ENCODE measurements at places on chromosomes 6 and 20.
A peak's percentile ranks its signal among the peaks of the same experiment; 100 is the strongest.

DNA sequence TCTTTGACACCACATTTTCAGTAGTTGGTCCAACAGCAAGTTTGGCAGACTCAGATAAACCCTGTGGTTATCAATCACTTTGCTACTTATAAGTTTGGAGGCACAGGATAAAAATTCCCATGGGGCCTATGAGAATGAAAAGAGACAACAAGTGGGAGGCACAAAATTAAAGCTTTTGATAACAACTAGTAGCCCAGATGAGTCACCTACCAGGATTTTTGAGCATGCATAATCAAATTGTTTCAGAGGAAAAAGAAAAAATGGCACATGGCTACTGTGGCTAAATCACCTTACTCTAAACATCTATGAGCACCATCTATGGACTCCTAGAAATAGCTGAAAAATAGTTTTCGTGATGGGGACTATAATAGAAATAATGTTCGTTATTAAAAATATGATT lies 40.8 kb upstream of the BMP5 start:
- no peak for DNase-seq

- no peak for DNase-seq
These were observed 44.7 kb downstream of the NCOA3 start for GRCh38 chr20:47546184-47547033.

- no peak for DNase-seq
These were observed 25.1 kb upstream of the GSTA4 start for GRCh38 chr6:53020005-53020744.

- no peak for DNase-seq
These were observed 13.5 kb upstream of the SNRPC start for GRCh38 chr6:34743625-34744293.

GRCh38 chr6:82872185-82872584 lies 193.5 kb downstream of the UBE3D start:
- DNase-seq: no peak

- DNase-seq: no peak
These were observed 40.1 kb upstream of the CARMIL1 start for GRCh38 chr6:25239059-25239458.

DNA sequence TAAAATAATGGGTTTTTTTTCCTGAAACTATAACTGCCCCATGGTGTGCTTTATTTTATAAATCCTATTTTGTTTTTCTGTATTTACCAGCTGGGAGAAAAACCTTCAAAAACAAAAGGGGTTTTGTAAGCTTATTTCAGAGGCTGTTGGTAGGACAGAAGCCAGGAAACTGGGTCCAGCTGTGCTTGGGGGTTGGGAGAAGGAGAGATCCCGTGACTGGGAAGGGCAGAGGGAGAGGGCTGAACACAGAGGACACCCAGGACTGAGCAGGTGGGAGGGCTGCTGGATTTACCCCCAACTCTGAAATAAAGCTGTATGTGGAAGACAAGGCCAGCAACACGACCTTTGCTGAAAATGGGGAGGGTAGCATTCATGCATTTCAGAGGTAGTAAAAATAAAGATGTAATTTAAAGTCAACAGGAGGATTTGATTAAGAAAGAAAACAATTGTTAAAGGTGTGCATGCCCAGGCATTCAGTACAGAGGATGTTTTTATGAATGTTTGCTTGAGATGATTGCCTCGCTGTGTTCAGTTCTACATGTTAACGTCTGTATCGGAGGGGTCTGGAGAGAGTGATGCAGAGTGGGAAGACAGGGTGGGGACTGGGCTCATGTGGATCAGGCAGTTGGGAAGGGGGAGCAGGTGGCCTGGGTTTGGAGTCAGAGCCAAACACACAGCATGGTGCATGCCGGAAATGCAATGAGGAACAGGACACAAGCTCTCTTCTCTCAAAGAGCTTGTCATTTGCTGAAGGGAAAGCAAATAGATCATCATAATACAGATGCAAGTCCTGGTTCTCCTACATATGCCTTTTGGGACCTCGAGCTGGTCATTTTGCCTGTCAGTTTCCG lies 21.4 kb downstream of the ARFGEF3 start:
- DNase-seq: peak; percentile 45

- DNase-seq: no peak
These were observed 206.3 kb downstream of the COL19A1 start for GRCh38 chr6:70072540-70073179.

DNA sequence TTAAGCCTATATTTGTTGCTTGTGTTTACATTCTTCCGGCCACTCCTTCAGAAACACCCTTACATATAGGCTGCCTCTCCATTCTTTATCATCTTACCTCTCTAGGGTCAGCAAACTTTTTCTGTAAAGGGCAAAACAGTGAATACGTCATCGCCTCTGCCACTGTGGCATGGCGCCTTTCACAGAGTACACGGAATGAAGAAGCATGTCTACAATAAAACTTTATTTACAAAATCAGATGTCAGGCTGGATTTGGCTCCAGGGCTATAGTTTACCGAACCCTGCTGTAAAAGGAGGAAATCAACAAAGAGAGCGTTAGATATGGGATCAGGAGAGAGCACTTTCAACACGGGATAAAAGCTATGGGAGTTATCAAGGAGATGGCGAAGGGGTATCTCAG lies 9.3 kb upstream of the NCR2 start:
- DNase-seq: no peak

- DNase-seq: no peak
These were observed 197.5 kb downstream of the BCKDHB start for GRCh38 chr6:80304014-80304413.

DNA sequence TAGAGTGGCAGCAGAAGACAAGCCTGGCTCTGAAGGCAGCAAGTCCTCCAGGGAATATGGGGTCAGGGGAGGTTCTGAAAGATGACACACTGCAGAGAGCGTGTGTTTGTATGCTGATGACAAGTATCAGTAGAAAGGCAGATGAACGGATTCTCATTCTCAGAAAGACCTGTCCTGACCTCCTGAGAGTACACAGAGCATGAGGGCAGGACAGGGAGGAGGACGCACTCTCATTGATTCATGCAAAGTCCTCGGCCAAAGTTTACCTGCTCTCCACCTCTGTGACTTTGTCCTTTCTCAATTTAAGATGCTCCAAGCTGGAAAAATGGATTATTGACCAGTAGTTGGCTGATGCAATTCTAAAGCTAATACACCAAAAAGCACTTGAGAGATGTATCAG lies 156.7 kb downstream of the LPA start:
- no peak for DNase-seq

DNA sequence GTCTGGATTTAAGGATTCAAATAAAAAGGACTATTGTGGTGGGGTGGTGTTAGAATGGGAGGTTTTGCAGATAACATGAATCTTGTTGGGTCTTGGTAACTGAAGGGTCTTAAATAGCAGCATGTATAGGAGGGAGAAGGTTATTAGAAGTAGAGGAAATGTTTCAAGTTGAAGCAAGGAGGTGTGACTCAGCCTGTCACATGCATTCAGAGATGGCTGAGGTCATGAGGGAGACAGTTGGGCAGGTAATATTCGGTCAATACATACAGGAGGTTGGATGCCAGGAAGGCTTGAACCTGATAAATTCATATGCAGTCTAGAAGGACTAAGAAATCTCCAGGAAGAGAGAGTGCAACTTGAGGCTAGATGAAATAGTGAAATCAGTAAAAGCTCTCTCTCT lies 6.1 kb downstream of the KLHL31 start:
- DNase-seq: no peak

DNA sequence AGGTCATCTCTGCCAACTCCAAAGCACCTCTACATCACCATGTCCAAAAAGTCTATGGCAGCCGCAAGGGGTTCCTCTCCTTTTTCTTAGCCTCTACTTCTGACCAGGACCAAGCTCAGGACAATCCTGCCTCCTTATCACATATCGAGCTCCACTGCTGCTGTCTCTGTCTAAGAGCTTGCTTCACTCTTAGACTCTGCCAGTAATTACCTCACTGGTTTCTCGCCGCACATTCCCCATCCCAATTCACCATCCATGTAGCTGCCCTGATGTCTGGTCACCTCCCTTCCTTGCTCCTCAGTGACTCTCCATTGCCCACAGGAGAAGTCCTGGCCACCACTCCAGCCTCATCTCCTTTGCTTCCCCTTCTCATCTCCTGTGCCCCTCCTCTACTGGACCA lies 24.1 kb upstream of the PI16 start:
- no peak for DNase-seq

DNA sequence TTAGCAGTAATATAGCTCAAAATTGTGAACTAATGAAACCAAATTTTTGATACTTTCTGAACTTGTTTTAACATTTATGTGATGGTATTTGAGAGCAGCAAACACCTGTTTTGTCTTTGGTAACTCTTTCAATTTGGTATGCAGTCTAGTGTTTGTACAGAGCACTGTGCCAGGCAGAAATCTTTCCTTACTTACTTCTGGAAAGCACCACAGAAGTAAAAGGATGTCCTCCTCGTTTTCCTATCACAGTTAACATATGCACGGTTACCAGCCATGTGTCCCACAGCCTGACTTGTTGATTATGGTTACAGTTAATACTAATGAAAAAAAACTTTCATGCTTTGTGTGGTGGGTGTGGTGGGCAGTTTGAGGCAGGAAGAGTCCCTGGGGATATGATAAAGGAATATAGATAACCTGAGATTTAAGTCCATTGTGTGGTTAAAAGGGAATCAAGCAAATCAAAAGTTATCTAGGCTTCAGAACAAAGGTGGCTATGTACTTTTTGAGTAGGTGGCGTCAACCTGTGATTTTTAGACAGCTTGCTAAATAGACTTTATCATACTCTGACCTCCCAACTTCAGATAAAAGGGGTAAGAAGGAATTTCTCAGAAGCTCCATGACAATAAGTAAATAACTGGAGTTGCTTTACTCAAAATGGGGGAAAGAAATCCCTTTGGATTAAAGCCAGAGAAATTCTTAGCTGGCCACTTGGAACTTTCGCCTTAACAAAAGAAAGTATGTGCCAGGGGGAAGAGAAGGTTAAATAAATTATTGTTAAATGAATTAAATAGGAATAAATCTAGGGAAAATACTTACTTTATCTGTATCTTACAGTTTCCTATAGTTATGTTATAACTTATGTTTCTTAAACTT lies 20.1 kb upstream of the COL10A1 start:
- DNase-seq: no peak

- DNase-seq: no peak
These were observed 99.0 kb upstream of the FOXQ1 start for GRCh38 chr6:1212919-1213318.

- no peak for DNase-seq
These were observed 10.5 kb upstream of the TAB2 start for GRCh38 chr6:149306967-149307366.

GRCh38 chr20:52473186-52473585 lies 281.6 kb upstream of the ZFP64 start:
- DNase-seq: no peak

DNA sequence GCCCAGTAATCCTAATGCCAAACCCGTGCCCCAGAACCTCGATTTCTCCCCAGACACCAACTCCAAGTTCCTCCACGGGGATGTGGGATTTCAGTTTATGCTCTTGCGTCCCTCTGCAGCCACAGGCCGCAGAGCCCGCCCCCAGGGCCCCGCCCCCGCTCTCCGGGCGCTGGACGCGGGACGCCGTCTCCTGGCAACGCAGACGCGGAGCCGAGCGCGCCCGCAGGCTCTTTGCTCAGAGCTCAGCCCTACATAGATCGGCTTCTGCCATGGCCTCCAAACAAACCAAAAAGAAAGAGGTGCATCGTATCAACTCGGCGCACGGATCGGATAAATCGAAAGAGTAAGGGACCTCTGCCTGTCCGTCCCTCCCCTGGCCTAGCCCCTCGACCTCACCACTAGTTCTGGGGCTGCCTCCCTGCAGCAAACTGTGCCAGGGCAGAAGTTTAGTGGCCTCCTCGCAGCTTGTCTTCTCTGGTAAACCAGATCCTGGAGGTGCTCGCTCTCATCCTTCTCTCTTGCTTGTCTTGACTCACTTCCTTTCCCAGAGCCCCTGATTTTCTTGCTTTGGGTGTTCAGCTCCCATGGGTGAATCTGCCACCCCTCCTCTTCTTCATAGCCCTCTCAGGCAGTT lies at the start of gene ADGB:
ADGB (plus strand) TSS at position 201 of the 634 bp plus-strand sequence; CDS start at position 270, 69 bp downstream.
- DNase-seq: peak; percentile 83

- DNase-seq: no peak
These were observed 127.2 kb downstream of the CD109 start for GRCh38 chr6:73823046-73823735.

GRCh38 chr6:70221025-70221714 lies 81.7 kb downstream of the COL9A1 start:
- no peak for DNase-seq

DNA sequence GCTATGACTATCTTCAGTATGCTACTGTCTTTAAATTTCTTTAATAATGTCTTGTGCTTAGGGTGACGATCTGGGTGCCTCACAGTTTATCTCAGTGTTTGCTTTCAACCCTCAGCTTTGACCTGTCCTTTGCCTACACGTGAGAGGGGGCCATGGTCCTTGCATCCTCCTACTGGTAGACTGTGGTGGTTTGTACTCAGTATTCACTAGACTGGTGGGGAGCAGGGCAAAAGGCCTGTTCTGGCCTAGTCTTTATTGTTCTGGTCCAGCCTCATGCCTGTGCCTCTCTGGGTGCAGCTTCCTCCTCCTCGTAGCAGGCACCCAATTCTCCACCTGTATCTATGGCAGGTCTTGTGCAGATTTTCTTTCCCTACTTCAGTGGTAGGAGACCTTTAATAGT lies 354.9 kb downstream of the CD109 start:
- no peak for DNase-seq

- no peak for DNase-seq
These were observed 34.2 kb downstream of the ABHD12 start for GRCh38 chr20:25356271-25356933.

DNA sequence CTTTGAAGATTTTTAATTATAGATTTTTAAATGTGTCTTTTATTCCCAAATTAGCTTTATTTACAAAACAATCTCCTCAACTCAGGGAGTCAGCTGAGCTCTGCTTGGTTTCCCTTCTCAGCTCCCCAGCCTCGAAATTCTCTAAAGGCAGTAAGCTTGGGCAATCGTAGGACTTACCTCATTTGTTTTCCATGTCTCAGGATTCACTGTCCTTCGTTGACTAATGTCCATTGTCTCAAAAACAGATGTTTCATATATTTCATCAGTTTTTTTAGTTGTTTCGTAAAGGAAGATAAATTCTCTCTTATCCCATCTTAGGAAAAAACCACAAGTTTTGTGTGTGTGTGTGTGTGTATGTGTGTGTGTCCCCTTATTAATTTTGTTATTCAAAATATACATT lies 102.2 kb upstream of the ADGRF1 start:
- no peak for DNase-seq

DNA sequence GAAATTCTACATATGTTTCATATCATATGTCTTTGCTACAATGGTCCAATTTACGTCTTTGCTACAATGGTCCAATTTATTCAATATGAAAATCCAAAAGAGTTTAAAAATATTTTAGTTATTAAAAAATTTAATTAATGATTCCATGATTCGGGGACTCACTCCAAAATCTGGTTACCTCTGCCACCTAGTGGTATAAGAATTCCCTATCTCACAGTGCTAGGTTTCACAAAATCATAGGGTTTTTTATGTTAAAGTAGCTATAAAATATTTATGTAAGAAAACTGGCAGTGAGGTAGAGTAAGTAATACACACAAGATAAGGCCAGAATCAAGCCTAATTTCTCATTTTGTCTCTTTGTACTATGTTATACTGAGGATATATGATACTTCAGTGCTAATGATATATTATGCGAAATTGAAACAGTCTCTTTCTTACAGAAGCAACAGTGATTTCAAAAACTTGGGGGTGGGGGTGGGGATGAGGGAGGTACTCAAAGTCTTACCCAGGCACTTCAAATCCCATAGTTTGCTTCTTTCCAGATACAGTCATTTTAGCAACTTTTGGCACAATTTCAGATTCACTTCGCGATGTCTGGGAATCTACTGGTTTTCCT lies 52.3 kb downstream of the HBS1L start:
- no peak for DNase-seq

All from femur (tissue), 1 donor.